Activated CD8-positive, alpha-beta memory T cell treated with anti-CD3 and anti-CD28 coated beads for 24 hours (primary cell): ENCODE measurements at places on chromosomes 1 and 21.

GRCh38 chr1:208536212-208536611, 292.0 kb upstream of the PLXNA2 start:
- DNase-seq: no peak

DNA sequence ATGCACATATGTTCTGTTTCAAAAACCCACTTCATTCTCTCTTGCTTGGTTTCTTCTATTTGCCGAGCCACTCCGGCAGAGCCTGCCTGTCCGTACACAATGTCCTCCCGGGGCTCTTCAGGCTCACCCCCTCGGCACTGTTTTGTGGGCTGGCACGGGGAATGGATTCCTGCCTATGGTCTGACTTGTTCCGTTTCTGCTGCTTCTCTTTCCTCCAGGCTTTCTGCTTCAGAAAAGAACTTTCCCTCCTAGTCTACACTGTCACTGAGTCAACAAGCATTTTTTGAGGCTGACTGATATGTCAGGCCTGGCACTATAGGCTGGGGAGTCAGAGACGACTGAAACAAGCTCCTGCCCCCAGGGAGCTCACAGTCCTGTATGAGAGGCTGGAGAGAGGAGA, 28.4 kb upstream of the SARS1 start:
- no peak for DNase-seq

GRCh38 chr1:246527402-246528088, 20.5 kb upstream of the SMYD3 start:
- no peak for DNase-seq

DNA sequence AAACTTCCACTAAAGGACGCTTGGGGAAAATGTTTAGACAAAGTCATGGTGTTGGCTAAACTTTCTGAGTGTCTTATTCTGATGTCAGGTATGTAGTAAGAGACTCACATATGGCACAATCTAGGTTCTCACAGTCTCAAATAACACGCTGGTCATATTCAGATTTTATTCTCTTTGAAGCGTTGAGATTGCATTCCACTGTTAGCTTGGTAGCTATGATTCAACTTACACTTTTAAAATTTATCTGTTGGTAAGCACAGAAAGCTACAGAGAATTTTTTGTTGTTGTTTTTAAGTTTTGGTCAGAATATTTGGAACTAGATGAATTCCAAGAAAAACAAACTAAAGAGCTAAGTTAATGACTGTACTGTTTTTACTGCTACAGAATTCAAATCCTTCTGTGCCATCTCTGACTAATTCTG, 126.7 kb downstream of the PRRX1 start:
- DNase-seq: no peak

DNA sequence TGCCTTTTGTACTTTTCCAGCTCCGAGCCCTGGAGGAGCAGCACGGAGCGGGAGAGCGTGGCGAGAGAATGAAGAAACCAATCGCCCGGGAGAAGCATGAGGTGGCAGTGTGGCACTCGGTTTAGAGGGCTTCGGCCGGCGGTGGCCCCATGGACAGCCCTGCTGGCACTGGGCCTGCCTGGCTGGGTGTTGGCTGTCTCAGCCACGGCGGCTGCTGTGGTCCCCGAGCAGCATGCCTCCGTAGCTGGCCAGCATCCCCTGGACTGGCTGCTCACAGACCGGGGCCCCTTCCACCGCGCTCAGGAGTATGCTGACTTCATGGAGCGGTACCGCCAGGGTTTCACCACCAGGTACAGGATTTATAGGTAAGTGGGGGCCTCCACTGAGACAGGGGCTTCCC, 59.0 kb downstream of the BRINP2 start:
- DNase-seq: no peak

DNA sequence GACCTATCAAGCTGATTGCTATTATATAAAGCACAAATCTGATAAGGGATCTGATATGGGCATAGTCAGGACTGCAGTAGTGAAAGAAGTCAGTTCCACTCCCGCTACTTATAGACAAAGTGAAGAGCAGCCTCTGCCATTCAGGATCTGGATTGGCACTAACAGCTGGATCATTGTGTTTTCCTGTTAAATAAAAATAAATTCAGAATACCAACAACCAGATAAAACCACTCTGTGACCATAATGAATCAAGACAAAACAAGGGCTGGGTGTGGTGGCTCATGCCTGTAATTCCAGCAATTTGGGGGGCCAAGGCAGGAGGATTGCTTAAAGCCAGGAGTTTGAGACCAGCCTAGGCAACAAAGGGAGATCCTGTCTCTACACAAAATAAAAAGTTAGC, 5.0 kb upstream of the GLRX2 start:
- DNase-seq: no peak

DNA sequence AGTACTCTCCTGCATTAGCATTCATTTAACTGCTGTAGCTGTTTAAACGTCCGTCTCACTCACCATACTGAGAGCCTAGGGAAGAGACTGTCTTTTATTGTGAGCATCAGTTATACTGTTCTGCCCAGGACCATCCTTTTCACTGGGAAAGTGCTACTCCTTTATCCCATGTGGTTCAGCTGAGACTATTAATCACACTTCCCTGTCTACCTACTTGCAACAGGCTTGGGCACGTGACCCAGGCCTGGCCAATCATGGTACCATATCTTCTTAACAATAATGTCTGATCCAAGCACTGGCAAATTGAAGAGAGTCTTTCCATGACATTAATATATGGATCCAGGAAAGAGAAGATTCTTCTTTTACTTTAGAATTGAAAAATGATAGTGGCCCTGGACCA, 108.1 kb downstream of the TM2D1 start:
- no peak for DNase-seq

DNA sequence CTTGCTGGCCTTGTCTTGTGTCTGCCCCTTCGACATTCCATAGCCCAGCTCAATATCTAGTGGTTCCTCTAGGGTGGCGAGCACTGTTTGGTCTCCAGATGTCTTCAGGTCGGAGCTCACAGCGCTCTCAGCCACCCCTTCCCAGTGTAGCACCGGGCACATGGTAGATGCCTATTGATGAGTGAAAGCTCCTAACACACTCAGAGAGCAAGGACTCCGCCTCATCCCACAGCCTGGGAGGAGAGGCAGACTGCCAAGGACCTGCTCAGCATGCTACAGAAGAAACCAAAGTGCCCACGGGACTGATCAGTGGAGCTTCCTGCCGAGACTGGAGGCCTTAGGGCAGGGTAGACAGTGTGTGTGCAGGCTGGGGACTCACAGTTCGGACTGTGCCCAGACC, 10.9 kb downstream of the PCSK9 start:
- DNase-seq: no peak

DNA sequence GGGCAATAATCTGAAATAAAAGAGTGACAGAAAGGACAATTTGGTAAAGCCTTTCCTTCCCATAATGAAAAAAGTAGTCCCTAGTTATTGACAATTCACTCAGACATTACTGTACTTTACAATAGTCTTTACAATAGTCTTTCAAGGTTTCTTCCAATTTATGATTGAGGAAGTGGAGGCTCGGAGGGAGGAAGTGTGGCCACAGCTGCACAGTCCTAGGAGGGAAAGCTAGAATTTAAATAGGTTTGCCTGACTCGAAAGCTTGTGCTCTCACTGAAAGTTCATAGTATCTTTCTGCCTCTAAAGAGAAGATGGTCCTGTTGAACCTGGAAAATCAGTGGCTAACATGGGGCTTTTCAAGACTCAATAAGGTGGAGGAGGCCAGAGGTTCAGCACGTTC, 203.2 kb downstream of the SDCCAG8 start:
- no peak for DNase-seq

GRCh38 chr1:107782217-107782845, 182.6 kb downstream of the VAV3 start:
- DNase-seq: no peak

- DNase-seq: no peak
Measured at GRCh38 chr21:38039841-38040240, 123.6 kb upstream of the KCNJ6 start.

- no peak for DNase-seq
Measured at GRCh38 chr1:29825941-29826415, 589.7 kb downstream of the PTPRU start.

DNA sequence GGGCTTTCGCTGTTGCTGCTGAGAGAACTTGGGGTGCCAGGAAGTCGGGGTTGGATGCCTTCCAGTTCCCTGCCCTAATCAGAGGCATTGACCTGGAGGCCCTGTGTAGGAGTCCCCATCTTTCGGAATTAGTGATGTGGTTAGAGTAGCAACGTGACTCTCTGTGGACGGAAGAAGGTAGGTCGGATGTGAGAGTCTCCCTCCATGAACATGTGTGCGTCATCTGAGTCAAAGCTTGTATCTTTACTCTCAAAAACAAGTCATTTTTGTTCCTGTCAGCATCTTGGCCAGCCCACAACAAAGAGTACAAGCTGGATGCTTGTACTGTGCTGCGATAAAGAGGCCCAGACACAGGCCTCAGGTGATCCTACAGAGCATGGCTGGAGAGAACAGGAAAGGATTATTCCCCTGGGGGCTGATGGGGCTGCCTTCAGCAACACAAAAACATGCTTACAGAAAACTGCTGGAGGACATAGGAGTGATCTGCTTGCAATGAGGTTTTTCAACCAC, 31.0 kb upstream of the IL10 start:
- DNase-seq: peak; percentile 86

- DNase-seq: no peak
Measured at GRCh38 chr1:47460040-47460439, 22.2 kb downstream of the FOXD2 start.

DNA sequence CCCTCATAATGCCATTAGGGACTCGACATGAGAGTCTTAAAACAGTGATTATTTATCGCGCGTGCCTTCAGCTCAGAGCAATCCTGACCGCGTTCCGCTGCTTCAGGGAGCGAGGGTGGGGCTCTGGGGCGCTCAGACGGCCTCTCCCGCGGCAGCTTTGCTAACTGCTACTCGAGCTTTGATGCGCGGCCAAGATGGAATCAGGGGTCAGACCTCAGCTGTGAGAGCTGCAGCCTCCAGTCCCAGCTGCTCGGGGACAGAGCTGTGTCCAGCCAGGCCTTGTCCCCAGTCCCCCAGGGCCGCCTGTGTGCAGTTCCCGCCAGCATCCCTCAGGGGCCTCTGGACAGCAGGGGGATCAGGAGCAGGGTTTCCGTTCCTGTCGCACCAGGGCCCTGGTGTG, 104.6 kb upstream of the TTC34 start:
- no peak for DNase-seq

DNA sequence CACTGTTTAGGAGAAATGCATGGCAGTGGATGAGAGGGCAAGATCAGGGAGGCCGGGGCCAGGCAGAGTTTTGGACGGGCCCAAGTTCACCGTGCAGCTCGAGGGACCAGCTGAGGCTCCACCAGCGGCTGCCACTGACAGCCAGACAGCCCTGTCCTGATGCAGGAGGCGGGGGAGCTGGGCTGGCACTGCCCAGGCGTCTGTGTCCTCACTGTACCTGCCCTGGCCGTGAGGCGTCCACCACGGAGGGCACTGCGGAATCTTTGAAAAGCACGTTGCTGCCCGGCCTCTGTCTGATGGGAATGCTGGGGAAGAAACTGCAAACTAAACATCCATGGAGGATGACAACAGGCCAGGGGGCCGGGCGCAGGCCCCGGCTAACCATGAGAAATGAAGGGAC, 35.5 kb downstream of the VPS26C start:
- peak; percentile 40 for DNase-seq

GRCh38 chr1:109975718-109976117, 8.8 kb upstream of the AHCYL1 start:
- no peak for DNase-seq

GRCh38 chr1:199223936-199224335, 585.1 kb downstream of the PTPRC start:
- DNase-seq: no peak

- peak; percentile 54 for DNase-seq
Measured at GRCh38 chr21:45539796-45540600, 2.2 kb downstream of the SLC19A1 start.

GRCh38 chr1:112335351-112335750, 60.7 kb upstream of the CTTNBP2NL start:
- no peak for DNase-seq

GRCh38 chr1:91651661-91652071, 151.0 kb downstream of the CDC7 start:
- no peak for DNase-seq

- DNase-seq: no peak
Measured at GRCh38 chr1:24921412-24921811, 8.7 kb downstream of the RUNX3 start.

DNA sequence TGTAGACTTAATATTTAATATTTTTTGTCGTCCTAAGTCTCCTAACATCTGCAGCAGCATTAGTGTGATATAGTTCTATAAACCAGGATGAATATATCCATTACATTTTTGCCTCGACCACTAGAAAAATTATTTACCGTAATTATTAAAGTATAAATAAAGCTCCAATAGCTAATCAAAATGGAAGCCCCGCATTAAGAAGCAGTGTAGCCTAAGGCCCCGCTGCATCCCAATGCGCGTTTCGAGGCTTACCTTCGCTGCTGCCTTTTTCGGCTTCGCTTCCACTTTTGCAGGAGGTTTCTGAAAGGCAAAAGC, 891 bp downstream of the HMGN1 start:
- no peak for DNase-seq

DNA sequence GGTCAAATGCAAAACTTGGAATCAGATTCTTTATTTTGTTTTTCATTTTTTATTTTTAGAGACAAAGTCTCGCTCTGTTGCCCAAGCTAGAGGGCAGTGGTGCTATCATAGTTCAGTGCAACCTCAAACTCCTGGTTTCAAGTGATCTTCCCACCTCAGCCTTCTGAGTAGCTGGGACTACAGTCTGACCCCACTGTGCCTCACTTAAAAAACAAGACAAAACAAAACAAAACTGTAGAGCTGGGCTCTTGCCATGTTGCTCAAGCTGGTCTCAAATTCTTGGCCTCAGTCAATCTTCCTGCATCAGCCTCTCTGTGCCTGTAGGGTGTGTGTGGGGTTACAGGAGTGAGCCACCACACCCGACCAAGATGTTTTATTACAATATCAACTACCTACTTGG, 396.0 kb upstream of the USP24 start:
- DNase-seq: no peak

DNA sequence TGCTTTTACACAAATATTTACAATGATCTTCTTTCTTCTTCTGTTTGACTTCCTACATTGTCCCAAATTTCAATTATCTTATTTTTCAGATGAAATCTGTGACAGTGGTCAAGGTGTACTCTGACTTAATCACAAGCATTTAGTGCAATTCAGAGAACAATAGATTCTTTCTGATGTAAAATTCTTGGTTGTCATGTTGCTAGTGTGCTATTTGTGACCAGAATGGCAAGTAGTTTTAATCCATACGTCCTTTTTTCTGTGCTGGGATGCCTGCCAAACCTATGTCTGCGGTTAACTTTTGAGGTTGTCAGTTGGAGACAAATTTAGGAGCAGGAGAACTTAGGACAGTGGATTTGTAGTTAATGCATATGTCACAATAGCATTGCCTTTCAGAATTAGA, 31.0 kb downstream of the NCAM2 start:
- no peak for DNase-seq

DNA sequence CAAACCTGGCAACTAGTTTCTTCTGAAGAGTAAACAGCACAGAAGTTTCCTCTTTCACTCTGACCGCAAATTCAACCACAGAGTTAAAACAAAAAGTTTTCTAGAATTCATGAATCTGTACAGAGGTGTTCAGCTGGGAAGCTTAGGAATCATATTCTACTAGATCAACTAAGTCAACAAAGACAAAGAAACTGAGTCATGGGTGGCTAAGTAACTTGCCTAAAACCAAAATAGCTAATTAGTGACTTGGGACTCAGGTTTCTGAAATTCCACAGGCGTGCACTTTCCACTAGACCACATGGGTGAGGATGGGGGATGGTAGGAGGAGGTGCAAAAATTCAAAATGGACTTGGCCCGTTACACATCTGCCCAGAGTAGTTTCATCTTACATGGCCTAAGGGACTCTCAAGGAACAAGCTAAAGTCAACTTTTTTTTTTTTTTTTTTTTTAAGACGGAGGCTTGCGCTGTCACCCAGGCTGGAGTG, 25.8 kb downstream of the PTPN14 start:
- DNase-seq: no peak
